ENCODE measurements at places on chromosomes 7 and 10.

- DNase-seq, result peak; percentile 49
Measured at GRCh38 chr10:23095404-23095965, at the start of gene MSRB2. Gene MSRB2, plus strand, starts transcription at chr10:23095579. Its CDS starts 30 bp downstream, at chr10:23095609.

- DNase-seq, result no peak
Measured at GRCh38 chr7:146119002-146119401, 2.4 kb downstream of the CNTNAP2 start.

GRCh38 chr10:36269222-36269621 is 627.1 kb upstream of the FZD8 start:
- no peak for DNase-seq

DNA sequence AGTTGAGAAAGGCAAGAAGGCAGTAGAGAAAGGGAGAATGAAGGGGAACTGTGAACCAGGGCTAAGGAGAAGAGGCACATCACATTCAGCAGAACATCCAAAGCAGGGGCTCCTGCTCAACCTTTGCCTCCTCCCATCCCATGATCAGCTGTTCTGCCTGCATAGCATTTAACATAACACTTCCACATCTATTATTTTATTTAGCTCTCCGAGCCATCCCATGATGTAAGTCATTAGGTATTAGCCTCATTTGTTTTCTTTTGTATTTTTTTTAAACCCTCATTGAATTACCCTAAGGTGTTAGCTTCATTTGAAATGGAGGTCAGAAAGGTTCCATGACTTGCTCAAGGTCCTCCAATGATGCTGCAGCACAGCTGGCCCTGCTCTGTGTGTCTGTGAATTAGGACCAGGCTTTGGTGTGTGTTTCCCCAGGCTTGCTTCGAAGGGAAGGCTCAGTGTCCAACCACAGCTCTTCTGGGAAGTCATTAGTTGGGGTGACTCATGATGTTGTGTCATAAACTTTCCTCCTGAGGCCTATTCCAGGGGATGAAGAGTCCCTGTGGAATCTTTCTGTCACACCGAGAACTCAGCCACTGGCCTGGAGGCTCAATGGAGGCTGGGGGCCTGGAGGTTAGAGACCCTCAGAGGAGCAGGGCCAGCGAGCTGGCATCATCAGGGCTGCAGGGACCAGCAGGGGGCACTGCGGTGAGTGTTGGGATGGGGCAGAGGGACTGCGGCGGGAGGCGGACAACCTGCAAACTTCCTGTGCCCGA is 16.5 kb downstream of the NPFFR1 start:
- DNase-seq, result no peak

GRCh38 chr7:151118108-151119054 is 32.1 kb downstream of the AGAP3 start:
- no peak for DNase-seq

- no peak for DNase-seq
Measured at GRCh38 chr7:55237156-55237893, 127.8 kb upstream of the LANCL2 start.

GRCh38 chr7:152522571-152523067 is 86.8 kb upstream of the KMT2C start:
- no peak for DNase-seq

GRCh38 chr7:102045681-102046372 is 228.4 kb downstream of the CUX1 start:
- peak; percentile 24 for DNase-seq

DNA sequence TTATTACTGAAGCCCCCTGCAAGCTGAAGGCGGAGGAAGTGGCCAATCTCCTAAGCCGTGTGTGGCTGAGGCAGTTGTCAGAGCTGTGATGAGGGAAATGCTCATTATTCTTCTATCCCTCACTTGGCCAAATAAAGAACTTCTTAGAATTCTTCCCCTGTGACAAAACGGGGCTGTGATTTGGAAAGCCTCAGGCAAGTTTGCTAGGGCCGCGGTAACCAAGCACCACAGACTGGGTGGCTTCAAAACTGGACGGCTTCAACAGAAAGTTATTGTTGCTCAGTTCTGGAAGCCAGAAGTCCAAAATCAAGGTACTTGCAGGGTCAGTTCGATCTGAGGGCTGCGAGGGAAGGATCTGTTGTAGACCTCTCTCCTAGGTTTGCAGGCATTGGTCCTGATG is 72.3 kb upstream of the STEAP1B start:
- no peak for DNase-seq

GRCh38 chr7:108598914-108599580 is 29.4 kb downstream of the DNAJB9 start:
- no peak for DNase-seq

GRCh38 chr10:101576211-101576863 is 11.7 kb downstream of the POLL start:
- DNase-seq, result no peak

- no peak for DNase-seq
Measured at GRCh38 chr7:82442492-82443035, 1.0 kb downstream of the CACNA2D1 start.

- DNase-seq, result no peak
Measured at GRCh38 chr10:74381291-74381853, 230.4 kb downstream of the ADK start.

DNA sequence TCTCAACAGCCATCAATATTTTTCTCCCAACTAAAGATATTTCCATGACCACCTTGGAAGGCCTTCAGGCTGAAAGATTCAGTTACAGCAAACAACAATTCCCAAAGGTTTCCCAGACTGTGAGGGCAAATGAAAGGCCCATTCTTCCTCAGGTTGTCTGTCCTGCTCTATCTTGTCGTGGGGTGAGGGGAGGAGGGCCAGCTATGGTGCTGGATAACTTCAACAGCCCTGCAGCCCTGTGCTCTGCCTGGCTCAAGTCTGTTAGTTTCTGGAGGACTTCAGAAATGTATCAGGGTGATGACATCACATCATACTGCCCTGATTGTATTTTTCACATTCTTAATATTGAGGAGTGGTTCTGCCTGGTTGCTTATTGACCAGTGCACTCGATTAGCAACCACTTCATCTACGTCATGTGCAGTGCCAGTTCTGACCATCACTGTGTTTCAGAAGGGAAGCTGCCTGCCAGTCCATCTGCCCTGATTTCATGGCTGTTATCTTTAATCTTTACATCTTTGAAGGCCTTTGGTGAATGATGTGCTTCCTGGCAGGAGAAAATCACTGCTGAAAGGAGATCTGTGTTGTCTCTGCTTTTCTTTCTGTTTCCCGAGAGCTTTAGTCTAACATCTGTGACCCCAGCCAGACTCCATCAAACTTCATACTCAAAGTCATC is 135.5 kb downstream of the NRF1 start:
- DNase-seq, result no peak

DNA sequence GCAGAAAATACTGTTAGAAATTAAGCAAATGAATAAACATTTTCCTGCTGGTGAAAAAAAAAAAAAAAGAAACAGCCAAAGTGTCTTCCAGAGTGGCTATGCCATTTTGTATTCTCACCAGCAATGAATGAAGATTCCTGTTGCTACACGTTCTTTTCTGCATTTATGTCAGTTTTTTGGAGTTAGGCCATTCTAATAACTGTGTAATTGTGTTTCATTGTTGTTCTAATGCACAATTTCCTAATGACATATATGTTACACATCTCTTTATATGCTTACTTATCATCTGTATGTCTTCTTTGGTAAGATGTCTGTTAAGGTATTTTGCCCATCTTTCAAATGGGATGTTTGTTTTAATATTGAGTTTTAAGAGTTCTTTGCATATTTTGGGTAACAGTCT is 213.7 kb downstream of the ITGB1 start:
- no peak for DNase-seq

DNA sequence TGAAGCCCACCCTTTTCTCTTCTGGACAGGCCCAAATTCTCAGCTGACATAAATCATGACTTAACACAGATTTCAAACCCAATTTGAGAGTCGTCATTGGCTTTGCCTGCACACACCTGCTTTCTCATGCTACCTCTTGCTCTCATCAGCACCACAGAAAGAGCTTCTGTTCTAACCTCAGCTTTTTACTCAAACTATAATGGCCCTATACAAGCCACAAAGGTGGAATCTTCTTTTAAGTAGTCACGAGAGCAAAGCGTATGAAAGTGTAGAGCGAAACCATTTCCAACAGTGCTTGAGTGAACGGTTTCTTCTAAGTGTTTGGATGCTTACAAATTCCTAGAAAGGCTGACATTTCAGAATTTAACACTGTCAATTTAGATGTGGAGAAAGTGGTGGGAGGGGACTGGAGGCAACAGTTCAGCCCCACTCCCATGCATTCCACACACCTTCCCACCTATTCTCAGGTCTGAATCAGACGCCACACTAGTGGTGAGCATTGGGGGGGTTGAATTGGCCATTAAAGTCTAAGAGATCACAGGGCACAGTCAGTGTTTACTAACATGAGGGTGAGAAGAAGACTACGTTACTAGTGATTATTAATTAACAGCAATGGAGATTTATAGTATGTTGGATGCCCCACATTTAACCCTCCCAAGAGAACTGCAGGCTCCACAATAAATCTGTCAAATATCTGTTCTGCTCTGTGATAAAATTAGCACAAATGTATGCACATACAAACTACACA is 114.0 kb downstream of the PRKCQ start:
- DNase-seq, result no peak

- no peak for DNase-seq
Measured at GRCh38 chr7:98528079-98528478, 89.0 kb upstream of the NPTX2 start.

DNA sequence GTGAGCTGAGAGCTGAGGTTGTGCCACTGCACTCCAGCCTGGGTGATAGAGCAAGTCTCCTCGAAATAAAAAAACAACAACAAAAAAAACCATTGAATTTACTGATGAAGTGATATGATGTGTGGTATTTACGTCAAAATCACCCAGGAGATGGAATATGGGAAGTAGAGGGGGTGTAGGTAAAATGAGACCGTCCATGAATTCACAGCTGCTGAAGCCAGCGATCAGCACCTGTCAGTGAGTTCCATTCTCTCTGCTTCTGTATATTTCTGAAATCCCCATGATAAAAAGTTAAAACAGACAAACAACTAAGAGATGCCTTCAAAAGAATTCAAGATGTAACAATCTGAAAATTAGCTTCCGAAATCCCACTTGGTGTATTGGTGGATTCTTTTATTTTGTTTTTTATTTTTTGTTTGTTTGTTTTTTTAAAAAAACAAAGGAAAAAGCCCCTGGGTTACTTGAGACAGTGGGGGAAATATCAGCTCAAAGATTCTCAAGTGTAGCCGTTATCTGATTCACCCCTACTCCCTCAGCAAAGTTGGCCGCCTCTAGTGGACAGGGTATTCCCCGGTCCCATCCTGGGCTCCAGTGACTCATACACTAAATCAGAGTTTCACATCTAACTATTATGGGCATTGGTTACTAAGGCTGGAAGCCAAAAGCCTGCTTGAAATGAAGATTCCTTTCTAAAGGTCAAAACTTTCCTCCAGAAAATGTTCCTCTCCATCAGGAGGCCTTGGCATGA is 76.4 kb downstream of the MAP3K8 start:
- DNase-seq, result peak; percentile 64

GRCh38 chr10:122855745-122856144 is 10.1 kb upstream of the CUZD1 start:
- DNase-seq, result no peak

DNA sequence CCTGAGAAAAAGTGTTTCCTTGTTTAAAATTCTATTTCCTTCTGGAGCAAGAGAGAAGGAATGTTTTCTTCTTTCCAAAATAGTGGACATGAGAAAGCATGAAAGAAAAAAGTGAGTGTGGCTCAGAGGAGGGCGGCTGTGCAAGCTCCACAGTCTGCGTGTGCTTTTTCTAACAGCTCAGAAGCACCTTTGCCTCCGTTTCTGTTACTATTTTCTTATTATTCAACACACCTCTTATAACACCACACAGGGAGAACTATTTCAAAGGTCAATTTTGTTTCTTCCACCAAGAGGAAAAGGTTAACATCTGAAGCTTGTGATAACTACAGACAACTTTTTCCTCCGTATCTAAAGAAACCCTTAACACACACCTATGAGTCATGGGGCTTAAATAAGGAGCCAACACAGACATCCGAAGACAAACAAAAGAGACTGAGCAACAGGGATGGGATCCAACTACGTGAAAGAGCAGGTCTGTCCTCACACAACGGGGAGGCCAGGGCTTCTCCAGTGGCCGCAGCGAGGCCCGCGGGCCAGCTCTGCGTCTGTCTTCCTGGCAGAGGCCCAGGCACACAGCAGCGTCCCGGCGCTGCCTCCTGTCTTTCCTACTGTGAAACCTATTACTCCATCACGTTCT is 36.2 kb upstream of the NCAPG2 start:
- DNase-seq, result no peak

- DNase-seq, result no peak
Measured at GRCh38 chr10:124092860-124093773, at the start of gene CHST15. Gene CHST15, minus strand, starts transcription at chr10:124093598. Its CDS starts 47,386 bp downstream, at chr10:124046212.

- no peak for DNase-seq
Measured at GRCh38 chr7:44646176-44646920, 39.9 kb downstream of the OGDH start.

GRCh38 chr10:93068411-93069244 is 5.1 kb upstream of the CYP26A1 start:
- no peak for DNase-seq

DNA sequence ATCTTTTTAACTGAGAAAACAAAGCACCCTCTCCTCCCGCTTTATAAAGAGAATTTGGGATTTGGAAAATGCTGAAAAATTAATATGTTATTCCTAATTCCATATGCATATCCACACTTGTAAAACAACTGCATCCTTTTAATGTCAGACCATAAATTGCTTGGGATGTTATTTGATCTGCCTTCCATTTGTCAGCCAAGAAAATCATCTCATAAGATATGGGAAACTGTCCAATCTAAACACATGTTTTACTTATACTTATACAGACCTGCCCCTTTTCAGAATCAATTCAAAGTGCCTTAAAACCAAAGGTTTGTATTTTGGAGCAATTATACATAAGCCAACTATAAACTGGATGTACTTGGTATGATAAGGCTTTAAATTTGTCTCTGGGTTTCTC is 595.5 kb upstream of the PFKP start:
- no peak for DNase-seq

GRCh38 chr7:1787241-1787640 is 117.2 kb downstream of the ELFN1 start:
- DNase-seq, result no peak

Data from stimulated activated naive B cell treated with anti-CD40 and anti-IgM and Interleukin-4, amounts not matched to agents 10 μg/mL and 1 μg/mL and 100 μg/mL, for 72 hours (primary cell).